Stimulated activated CD8-positive, alpha-beta memory T cell treated with anti-CD3 and anti-CD28 coated beads, Interleukin-7, amount 100 ng/mL, for 1 hour (primary cell): ENCODE measurements at places on chromosomes 13 and 19.

GRCh38 chr13:39249982-39250381 is 211.7 kb downstream of the NHLRC3 start:
- no peak for DNase-seq

DNA sequence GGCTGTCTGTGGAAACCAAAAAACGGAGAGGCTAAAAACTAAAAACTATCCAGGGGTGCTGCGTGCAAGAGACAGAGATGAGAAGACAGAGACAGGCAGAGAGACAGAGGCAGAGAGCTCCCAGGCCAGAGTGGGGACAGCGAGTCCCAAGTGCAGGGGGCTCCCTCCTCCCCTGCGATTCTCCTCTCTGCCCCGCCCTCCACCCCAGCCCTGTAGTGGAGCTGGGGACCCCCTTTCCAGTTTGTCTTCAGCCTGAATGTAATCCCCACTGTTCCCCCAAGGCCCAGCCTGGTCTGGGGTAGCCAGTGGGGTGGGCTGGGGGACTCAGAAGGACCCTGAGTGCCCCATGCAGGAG is 2.0 kb downstream of the NFIC start:
- DNase-seq: no peak

GRCh38 chr19:55232286-55232602 is 3.7 kb upstream of the TMEM86B start:
- no peak for DNase-seq

- DNase-seq: no peak
These were observed 46.9 kb upstream of the VSTM2B start for GRCh38 chr19:29478578-29479565.

- DNase-seq: no peak
These were observed 124.5 kb downstream of the ABCC4 start for GRCh38 chr13:95176611-95177259.

DNA sequence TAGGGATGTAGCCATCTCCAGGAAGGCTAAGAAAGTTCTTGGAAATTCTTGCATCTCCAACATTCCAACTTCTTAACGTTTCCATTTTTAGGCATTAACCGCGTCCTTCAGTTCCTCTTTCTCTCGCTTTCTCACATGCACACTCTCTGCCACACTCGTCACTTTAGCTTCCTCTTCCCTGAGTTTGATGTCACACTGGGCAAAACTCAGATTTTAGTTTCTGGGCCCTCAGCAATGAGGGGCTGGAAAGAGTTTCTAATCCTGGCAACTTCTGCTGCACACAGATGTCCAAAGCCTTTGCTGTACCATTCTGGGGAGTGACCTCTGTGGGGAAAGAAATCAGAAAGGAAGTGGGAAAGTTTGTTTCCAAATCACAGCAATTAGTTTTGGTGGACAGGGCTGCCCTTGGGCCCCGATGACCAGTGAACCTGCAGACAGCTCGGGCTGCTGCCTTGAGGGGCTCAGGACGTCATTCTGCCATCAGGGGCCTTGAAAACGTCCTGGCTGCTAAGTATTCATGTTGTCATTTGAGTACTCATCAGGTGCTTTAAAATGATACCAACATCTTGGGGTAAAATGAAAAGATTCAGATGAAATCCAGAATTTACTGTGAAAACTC is 89.3 kb downstream of the KL start:
- DNase-seq: no peak

DNA sequence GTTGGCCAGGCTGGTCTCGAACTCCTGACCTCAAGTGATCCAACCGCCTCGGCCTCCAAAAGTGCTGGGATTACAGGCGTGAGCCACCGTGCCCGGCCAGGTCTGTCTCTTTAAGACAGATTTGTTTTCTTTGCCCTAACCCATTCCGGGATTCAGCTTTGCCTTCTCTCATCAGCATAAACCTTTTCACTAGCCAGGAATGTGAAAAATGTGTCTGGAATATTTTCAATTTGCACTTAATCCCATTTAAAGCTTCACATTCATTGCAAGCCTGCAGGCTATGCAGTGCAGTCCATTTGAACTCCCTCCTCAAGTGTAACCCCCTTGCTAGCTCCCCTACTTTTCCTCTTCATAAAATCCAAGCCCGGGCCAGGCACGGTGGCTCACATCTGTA is 880 bp upstream of the TMEM160 start:
- DNase-seq: no peak

DNA sequence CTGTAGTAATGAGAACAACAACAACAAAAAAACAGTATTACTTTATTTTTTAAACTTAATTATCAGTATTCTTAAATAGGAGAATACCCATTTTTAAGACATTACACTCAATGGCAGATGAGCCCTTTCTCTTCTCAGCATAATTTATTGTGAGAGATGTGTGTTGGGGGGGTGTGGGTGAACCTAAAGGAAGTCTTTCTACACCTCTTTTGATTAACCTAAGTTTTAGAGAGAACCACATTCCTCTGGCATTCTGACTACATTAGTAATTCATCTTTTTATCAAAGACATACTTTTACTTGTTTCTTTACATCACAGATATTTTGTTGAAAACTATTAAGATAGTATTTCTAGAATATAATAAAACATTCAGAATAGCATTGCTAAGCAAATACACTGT is 890.9 kb downstream of the PCDH9 start:
- DNase-seq: no peak

DNA sequence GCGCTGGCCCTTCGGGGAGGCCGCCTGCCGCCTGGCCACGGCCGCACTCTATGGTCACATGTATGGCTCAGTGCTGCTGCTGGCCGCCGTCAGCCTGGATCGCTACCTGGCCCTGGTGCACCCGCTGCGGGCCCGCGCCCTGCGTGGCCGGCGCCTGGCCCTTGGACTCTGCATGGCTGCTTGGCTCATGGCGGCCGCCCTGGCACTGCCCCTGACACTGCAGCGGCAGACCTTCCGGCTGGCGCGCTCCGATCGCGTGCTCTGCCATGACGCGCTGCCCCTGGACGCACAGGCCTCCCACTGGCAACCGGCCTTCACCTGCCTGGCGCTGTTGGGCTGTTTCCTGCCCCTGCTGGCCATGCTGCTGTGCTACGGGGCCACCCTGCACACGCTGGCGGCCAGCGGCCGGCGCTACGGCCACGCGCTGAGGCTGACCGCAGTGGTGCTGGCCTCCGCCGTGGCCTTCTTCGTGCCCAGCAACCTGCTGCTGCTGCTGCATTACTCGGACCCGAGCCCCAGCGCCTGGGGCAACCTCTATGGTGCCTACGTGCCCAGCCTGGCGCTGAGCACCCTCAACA is 1.2 kb downstream of the F2RL3 start:
- no peak for DNase-seq

DNA sequence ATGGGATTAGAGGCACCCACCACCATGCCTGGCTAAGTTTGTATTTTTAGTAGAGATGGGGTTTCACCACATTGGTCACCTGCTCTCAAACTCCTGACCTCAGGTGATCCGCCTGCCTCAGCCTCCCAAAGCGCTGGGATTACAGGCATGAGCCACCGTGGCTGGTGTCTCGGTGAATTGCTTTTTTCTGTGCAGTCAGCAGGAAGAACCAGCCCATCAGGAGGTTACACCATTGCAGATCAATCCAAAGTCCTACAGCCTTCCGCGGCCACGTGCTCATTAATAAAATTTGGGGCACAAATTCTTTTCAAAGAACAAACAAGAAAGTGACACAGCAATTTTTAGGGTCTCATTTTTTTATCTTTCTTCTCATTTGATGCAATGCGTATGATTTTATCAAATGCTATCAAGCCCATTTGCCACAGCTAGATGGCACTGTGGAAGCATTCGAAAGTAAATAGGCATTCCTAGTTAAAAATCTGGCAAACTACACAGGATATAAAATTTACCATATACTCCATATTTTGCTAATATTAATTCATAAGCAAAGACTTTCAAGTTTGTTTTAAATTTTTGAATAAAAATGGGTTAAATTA is 54.4 kb upstream of the ZNF835 start:
- DNase-seq: no peak

DNA sequence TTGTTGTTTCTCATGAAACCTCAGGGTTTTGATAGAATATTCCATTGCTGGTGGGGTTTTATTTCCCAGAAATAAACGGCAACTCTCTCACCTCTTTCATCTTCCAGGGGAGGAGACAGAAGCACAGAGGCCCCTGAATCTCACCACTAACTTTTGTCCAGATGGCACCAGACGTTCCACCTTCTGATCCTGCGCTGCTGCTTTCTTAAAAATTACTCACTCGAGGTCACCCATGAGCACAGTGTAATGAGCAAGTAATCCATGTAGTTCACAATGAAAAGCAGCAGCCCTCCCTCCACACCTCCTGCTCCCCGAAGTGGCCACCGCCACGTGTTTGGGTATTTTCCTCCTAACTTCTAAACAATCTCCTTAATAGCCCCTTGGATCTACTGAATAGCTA is 51.3 kb downstream of the TEX29 start:
- DNase-seq: no peak
